NCI-H774 (cell line): ENCODE measurements at places on chromosomes 7 and 10.
A peak's percentile ranks its signal among the peaks of the same experiment; 100 is the strongest.

GRCh38 chr10:66627156-66627555 lies 298.7 kb upstream of the LRRTM3 start:
- no peak for DNase-seq

DNA sequence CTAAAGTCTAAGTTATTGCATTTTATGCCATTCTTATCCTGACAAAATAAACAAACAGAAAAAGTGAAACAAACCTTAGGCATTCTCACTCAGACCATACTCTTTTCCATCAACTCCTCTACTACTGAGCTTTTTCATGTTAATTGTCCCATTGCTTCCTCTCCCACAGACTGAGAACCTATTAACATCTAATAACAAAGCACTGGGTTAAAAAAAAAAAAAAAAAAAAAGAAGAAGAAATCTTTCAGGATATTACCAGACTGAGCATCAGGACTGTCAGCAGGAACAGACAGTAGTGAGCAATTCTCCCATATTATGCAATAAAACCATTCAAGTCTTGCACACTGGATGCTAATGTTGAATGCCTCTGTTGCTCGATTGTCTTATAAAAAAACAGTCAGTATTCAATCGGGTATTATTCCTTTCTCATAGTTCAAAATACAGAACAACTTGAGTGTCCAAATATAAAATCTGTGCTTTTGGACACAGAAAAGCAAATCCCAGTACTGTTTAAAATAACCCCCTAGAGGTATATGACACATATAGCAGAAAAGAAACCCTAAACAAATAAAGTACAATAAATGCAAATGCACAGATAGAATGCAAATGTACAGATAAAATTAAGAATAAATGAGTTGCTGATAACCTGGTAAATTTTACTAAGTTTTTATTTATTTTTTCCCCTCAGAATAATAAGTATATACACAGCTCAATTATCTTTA lies 531.3 kb upstream of the LRRTM3 start:
- no peak for DNase-seq

- DNase-seq: no peak
These were observed 19.1 kb downstream of the ATOH7 start for GRCh38 chr10:68212721-68213352.

GRCh38 chr10:56178210-56178609 lies 182.8 kb downstream of the ZWINT start:
- no peak for DNase-seq

- no peak for DNase-seq
These were observed 128.1 kb upstream of the FAM20C start for GRCh38 chr7:64098-64915.

DNA sequence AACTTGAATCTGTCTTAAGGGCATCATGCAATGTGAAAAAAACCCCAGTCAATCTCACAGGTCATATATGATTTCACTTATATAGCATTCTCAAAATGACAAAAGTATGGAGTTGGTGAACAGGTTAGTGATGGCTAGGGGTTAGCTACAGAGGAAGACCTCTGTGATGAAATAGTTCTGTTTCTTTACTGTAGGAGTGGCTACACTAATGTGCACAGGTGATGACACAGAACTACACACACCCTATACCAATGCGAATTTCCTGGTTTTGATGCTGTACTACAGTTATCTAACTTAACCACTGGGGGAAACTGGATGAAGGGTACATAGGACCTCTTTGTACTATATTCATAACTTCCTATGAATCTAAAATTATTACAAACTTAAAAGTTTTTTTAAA lies 541.8 kb downstream of the PARD3 start:
- DNase-seq: no peak

- DNase-seq: no peak
These were observed 33.4 kb upstream of the PLPP4 start for GRCh38 chr10:120423431-120424197.

GRCh38 chr7:95199779-95200558 lies 124.4 kb downstream of the PON1 start:
- peak; percentile 53 for DNase-seq

DNA sequence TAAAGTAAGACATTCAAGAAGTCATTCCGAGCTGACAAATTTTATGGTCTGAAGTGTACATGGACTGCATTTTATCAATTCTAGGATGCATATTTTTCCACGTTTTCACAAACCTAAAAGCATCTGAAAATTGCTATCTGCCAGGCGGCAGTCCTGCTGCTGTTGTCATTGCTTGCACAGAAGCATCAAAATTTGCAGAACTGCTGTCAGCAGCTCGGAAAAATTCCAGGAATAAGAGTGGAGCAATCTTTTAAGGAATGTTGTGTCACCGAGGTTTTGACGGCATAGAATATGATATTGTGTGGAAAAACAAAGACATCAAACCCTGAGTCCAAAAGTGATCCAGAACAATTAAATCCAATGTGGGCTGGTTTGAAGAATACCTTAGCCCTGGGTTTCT lies 61.4 kb downstream of the CHCHD3 start:
- no peak for DNase-seq

- no peak for DNase-seq
These were observed 181.7 kb downstream of the PTEN start for GRCh38 chr10:88045096-88045495.

DNA sequence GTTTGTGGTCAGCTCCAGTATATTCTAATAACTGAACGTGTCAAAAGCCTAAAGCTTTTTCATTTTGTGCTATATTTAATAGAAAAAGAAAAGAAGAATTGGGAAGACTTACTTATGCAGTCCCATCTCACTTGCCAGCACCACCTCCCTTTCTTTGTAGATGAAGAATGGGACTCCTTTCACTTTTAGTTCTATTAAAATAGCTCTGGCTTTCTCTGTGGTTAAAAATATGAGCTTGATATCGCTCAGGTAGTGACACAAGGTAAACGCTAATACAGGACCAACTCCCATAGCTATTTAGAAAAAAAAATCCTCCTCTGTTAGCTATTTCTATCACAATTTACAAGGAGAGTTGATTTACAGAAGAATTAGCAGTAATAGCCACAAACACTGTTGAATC lies 176.8 kb downstream of the PDE1C start:
- DNase-seq: no peak

- no peak for DNase-seq
These were observed 52.8 kb downstream of the C10orf105 start for GRCh38 chr10:71666639-71667386.

- no peak for DNase-seq
These were observed 337.1 kb upstream of the GLI3 start for GRCh38 chr7:42573881-42574672.

DNA sequence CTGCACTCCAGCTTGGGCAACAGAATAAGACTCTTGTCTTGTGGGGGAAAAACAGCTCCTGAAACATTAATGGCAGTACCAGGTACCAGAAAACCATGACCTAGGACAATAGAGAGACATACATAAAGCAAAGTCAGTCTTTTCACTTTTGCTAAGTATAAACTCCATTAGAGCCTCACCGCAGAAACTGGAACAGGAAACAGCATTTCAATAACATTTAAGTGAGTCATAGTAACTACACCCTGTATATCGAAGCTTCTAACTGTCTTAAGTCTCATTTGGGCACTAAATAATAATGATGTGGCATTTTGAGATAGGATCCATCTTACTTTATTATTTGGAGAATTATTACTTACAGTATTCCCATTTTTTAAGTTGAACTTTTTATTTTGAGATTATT lies 517.8 kb upstream of the CELF2 start:
- DNase-seq: no peak

GRCh38 chr7:37201003-37201875 lies 247.4 kb downstream of the ELMO1 start:
- DNase-seq: peak; percentile 62

DNA sequence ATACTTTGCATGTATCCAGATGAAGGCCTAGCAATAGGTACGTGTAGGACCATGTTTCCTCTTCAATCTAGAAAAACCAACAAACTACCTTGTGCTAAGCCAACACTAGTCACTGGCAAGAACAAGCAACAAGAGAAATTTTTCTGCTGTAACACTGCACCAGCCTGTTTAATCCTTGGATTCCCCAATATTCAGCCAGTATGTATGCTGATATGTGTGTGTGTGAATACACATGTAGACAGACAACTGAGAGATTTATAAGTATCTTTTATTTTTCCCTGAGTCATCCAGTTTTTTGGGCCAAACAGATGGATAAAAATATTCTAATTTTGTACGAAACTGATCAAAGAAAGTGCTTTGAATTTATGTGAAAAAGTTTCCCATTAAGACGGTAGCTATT lies 26.2 kb downstream of the GLI3 start:
- DNase-seq: no peak

GRCh38 chr7:116445447-116446211 lies 53.9 kb upstream of the CAV2 start:
- no peak for DNase-seq

DNA sequence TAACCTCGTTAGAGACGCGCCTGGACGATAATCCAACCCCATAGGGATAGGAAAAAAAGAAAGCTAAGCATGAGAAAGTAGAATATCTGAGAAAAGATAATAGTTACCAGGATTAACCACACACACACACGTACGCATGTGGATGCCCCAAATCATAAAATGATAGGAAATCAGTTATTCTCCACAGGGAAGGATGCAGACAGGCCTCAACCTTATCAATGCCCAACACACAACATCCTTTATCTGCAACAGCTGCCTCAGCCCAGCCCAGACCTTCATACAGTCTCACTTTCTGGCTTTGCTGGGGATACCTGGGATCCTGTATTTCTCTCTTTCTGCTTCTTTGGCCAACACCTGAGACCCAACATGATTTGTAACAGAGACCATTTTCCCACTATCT lies 123.0 kb downstream of the NOC3L start:
- DNase-seq: no peak

DNA sequence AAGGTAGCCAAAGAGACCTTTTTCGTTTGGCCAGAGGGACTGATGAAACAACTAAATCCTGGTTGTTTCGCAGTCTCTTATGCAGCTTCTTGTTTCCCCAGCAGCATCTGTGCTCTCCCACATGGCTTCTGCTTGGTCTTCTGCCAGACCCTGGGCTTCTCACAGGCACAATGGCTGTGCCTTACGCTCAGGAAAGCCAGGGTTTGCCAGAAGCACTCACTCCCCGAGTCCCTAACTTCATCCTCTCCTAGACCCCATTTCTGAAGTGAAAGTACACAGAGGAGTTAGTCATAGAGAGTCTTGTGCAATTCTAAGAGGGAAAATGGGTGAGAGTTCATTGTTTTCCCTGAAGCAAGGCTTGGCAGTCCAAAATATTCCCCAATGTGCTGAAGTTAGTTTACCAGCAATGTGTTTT lies 121.7 kb downstream of the EVX1 start:
- no peak for DNase-seq

DNA sequence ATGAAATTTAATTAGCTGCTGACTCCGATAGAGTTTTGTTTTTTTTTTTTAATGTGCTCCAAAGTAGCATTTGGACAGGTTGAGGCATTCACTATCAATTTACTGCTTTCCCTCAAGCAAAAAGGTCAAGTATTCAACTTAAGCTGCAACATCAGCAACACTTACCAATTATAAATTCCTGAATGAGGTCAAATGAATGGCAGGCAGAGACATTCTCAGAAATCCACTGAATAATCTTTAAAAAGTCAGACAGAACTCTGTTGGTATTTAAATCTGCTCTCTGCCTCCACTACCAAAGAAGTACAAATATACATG lies 62.8 kb downstream of the GSAP start:
- DNase-seq: no peak

DNA sequence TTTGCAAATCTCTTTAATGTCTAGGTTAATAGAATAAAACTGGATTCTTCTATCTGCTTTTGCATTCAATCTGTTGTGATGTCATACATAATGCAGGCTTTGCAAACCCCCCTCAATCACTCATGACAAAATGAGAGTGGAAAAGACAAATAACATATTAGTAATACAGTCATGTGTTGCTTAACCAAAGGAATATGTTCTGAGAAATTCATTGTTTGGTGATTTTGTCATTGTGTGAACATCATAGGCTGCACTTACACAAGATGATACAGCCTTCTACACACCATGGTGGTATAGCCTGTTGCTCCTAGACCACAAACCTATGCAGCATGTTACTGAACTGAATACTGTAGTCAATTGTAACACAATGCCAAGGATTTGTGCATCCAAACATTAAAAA lies 87.3 kb upstream of the SEC61G start:
- no peak for DNase-seq

GRCh38 chr10:58773341-58773740 lies 260.7 kb downstream of the BICC1 start:
- no peak for DNase-seq

DNA sequence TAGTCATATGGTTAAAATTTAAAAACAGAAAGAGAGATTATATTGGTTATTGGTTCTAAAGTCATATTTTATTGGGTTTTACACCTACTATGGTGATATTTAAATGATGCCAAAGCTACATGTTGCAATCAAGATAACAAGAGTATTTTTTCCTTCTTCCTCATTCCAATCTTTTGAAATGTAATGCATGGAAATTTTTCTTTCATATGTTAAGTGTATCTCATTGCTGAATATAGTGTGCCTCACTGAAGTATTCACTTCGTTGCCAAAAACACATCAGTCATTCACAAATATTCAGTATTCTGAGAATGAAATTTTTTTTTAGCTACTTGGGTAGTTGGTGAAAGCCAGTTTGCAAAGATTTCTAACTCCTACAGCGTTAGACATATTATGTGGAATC lies 19.5 kb downstream of the HDAC9 start:
- DNase-seq: no peak

DNA sequence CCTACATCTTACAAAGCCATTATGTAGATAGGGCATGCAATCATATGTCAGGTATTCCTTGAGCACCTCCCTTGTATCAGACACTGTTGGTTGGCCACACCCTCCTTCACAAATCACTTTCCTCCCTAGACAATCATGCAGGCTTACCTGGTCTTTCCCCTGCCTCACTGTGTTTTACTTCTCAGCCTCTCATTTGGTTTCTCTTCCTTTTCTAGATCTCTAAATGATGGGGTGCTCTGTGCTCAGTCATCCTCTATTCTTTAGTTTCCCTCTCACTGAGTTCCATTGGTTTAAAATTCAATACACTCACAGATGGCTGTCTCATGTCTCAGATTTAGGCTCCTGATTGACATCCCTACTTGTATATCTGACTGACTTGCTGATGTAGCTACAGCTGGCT lies 31.4 kb downstream of the ANK3 start:
- no peak for DNase-seq

GRCh38 chr10:88149906-88150305 lies 286.5 kb downstream of the PTEN start:
- DNase-seq: no peak
